Activated CD8-positive, alpha-beta memory T cell treated with anti-CD3 and anti-CD28 coated beads for 1 hour (primary cell): ENCODE measurements at places on chromosomes 3 and 15.

DNA sequence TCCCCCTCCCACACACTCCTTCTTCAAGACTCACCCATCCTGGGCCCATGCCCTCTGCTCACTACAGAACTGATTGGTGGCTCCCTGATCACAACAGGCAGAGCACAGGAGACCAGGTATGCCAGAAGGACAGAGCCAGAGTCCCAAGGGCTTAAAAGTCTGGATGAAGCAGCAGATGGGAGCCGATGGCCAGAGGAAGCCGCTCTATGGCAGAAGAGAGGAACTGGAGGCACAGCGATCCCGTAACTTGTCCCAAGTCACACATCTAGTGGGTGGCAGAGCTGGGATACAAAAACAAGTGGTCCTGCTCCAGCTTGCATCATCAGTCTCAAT, 20.7 kb downstream of the ITGA11 start:
- no peak for DNase-seq

DNA sequence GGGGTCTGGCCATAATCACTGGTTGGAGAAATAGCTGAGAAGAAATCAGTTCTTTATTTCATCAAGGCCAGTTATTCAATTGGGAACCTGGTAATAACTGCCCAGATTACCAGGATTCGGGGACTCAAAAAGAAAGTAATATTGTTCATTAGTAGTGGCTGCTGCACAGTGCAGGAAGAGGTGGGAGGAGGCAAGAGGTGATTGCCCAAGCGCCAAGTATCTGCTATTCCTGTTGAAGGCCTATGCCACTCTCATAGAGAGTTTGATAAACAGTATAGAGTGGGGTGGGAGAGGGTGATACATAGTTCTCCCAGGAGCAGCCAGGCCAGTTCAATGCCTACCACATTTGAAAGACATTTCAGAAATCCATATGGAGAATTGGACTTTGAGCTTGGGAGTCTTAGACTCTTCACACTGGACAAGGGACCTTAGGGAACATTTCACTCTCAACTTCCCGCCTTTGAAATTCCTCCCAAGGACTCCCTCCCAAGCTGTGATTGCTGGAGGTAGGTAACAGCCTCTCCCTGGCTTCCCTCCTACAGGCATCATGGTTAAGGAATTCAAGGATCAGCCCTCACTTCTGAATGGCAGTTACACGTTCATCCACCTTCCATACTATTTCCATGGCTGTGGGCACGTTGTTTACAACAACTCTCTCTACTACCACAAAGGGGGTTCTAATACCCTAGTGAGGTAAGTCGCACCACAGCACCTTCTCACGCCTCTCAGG, 59.8 kb downstream of the GLDN start:
- no peak for DNase-seq

DNA sequence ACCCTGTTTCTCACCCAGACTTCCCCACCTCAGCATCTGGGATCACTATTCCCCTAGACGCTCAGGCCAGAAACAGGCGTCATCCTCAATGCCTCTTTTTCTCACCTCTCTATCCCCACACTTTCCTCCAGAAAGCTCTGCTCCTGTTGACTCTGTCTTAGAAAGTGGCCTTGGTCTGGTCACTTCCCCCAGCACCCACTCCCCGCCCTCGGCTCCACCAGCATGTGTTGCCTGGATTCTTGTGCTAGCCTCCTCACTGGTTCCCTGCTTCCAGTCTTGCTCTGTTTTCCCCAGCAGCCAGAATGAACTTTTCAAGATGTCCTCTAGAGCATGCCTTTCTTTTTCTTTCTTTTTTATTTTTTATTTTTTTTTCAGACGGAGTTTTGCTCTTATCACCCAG, 39.7 kb upstream of the ESYT3 start:
- no peak for DNase-seq

DNA sequence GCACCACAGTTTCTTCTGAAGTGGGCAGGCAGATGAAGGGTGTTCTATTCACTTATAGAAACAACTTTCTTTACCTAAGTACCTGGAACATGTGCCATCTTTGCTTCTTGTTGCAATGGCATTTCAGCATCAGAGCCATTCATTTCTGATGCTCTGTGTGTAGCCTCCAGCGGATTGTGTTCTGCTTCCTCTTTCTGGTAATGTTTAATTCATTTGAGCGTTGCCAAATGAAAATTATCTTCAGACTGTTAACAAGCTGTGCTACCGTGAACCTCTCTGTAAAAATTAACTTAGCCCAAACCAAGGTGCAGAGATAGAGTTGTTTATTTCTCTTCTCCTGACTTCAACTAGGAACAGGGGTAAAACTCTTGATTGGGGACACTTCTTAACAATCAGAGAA, 302.0 kb downstream of the EDEM1 start:
- DNase-seq, result no peak

GRCh38 chr3:39086144-39086543, 21.3 kb downstream of the GORASP1 start:
- DNase-seq, result no peak

- DNase-seq, result no peak
These were observed 262.3 kb upstream of the RASGRP1 start for GRCh38 chr15:38826880-38827279.

GRCh38 chr15:31415201-31415600, 88.6 kb downstream of the KLF13 start:
- DNase-seq, result no peak

DNA sequence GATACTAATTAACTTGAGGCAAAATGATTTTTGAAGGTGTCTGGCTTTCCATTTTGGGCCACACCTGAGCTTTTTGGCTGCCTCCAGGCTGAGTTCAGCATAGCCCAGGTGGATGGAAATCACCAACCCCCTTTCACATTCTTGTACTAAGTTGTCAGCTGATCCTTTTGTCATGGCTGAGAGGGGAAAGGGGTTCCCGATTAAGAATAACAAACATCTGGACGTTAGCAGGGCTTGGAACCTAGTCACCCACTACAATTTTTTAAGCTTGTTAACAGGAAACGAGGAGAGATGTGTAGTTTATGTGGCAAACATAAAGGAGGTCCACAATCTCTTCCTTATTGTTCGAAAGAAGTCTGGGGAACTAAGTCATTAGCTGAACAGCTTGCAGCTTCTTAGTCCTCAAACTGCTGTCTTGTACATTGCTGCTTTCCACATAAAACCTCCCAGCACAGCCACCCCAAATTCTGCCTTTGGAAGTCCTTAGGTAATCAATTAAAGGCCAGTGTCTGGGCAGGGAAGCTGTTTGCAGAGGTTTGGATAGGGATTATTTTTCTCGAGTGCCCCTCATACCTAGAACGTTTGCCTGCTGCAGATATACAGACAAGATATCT, 5.0 kb downstream of the NR2F2 start:
- DNase-seq, result no peak

DNA sequence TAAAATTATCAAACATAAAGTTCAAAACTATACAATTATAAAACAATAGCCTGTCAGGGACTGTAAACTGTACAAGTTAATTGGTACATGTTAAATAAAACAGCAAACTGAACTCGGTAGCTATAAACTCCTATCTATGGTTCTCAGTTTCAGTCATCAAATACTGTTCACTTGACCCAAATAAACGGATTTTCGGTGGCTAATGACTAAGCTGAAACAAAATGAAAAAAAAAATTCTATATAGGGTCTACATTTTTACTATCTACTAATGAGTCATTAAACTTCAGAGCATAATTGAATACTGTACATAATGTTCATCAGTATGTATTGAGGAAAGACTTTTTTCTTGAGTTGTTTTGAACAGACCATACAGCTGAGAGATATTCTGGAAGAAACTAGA, 6.6 kb downstream of the PROK2 start:
- DNase-seq, result no peak

DNA sequence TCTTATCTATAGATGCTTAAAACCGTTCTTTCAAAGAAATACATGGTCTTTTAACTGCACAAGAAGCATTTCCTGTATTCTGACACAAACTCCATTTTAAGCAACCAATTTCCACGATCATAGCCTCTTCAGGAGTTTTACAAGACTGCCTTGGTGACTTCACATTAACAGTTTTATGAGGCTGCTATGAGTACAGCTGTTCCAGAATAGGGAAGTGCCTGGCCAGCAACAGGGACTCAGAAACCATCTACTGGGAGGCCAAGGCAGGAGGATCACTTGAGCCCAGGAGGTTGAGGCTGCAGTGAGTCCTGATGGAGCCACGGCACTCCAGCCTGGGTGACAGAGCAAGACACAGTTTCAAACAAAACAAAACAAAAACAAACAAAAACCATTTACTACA, 78.4 kb downstream of the B3GNT5 start:
- no peak for DNase-seq

- no peak for DNase-seq
These were observed 38.0 kb upstream of the COPB2 start for GRCh38 chr3:139427283-139428060.

GRCh38 chr3:8445861-8446260, 55.8 kb upstream of the LMCD1 start:
- no peak for DNase-seq

- no peak for DNase-seq
These were observed 202.8 kb downstream of the CADPS start for GRCh38 chr3:62672270-62672987.

GRCh38 chr15:101112336-101113113, 139.3 kb downstream of the CHSY1 start:
- DNase-seq, result no peak

GRCh38 chr15:69782809-69783208, 314.9 kb downstream of the TLE3 start:
- DNase-seq, result no peak

GRCh38 chr3:42898896-42899675, 6.9 kb upstream of the ZNF662 start:
- DNase-seq, result no peak

- DNase-seq, result no peak
These were observed 11.7 kb downstream of the CCR1 start for GRCh38 chr3:46196261-46196957.

DNA sequence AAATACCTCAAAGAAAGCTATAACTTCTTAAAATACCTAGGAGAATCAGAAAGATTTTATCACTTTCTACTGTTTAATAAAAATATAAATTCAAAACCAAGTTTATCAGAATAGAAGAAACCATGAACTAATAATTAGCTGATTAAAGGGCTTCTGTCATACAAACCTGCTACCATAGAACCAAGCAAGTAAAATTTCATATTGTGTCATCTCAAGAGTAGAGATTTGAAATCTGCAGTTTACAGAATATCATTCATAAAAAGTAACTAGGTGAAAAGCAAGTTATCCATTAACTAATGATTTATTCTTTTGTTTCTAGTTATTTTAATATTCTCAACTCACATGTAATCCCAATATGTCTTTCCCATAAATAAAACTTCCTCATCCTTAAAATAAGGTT, 36.8 kb upstream of the XXYLT1 start:
- DNase-seq, result no peak

DNA sequence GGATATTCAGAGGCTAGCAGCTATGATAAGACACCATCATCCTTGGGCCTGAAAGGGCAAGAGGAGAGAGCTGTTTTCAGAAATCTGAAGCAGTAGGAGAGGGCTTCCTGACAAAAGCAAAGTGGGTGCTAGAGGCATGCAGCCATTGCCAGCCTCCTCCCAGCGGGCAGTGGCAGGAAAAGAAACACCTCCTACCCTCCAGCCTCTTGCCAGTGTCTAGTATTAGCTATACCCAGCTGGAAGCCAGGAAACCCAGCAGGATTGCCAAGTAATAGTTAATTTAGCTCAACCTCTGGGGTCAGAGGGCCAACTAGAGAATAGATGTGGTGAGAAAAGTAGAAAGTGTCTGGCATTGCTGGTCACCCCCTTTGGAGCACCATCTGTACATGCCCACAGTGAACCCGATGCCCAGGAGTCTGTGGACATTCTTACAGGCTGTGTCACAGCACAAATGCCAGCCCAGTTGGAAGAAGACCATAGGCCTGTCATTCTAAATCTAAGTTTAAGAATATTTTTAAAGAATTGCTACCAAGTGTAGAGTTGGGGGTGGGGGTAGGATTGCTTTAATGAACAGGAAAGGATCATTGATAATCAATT, 85.3 kb downstream of the HCN4 start:
- no peak for DNase-seq

DNA sequence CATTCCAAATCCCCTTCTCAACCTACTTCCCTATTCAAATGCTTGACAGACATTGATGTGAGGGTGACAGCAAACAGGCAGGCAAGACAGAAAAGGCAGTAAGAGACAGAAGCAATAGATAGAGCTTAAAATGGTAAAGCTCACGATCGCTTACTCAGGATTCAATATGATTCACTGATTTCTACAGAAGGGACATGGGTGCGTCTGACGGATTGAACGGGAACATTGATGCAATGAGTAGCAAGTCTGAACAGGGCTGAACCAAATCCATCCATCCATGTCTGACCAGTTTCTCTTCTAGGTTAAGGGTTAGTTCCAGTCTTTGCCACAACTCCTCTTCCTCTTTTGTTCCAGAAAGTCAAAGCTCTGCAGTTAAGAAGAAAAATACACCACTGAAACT, 35.1 kb downstream of the P2RY1 start:
- DNase-seq, result no peak

DNA sequence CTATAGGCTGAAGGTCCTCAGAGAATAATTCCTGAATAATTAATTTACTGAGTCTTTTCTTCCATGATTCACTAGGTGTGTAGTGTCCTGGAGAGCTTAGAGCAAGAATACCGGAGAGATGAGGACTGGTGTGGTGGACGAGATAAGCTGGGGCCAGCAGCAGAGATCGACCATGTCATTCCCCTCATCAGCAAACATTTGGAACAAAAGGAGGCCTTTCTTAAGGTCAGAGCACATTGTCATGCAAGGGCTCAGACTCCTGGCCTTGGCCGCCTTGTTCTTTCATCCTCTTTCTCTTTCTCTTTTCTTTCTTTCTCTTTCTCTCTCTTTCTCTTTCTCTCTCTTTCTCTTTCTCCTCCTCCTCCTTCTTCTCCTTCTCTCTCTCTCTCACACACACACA, 291.4 kb upstream of the UMPS start:
- DNase-seq, result no peak

DNA sequence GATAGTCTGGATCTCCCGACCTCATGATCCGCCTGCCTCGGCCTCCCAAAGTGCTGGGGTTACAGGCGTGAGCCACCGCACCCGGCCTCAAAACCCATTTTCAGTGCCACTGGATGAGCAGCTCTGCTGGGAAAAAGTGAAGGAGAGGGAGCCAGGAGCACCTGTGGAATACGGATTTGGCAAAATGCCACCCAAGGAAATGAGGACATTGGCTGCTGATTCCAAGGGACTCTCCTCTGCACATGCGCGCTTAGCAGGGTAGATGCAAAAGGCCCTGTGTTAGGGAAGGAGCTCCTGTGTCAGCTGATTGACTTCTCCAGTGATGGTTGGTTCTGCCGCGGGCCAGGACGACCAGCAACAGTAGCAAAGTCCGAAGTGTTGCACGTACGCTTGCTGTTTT, 43.4 kb upstream of the IGF1R start:
- no peak for DNase-seq

- no peak for DNase-seq
These were observed 27.4 kb upstream of the ALPK3 start for GRCh38 chr15:84789762-84790161.

DNA sequence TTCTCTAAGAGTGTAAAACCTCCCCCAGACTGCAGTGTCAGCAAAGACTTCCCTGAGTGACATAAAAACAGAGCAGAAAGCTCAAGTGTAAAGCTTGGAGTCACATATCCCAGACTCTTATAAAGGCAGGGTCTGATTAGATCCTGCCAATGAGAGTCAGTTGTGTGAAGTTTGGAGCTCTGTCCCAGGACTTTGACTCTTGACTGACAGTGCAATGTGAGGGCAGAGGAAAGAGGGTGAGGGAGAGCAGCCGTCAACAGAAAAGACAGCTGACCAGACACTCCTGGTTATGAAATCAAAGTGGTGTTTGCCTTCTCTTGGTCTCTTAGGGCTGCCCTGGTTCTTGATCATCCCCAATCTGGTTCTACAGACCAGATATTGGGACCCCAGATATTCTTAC, 393.2 kb downstream of the ERC2 start:
- DNase-seq, result no peak
